G401 (cell line): ENCODE measurements at places on chromosomes 2 and 18. TPM values are rescaled to one million over a fixed set of nuclear protein-coding genes. Genes with fewer than 3 reads are reported as not detected.

DNA sequence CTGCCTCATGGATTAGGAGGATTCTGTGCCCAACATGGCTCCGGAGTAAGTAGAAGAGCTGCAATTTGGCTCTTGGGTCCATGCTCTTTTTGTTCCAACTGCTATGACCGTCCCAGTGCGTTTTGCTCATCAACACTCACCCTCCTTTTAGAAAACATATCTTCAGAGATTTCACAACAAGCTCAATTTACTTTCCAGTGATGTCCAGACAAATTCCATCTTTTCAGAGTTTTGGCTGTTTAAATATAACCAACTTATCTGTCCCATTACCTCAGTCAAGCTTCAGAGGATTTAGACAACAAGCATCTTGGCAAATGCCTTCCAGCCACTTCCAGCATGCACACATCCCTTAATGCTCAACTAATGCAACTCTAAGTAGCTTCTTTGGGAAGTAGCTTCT is 6.9 kb upstream of the SLC14A2 start:
- DNase-seq = no peak

DNA sequence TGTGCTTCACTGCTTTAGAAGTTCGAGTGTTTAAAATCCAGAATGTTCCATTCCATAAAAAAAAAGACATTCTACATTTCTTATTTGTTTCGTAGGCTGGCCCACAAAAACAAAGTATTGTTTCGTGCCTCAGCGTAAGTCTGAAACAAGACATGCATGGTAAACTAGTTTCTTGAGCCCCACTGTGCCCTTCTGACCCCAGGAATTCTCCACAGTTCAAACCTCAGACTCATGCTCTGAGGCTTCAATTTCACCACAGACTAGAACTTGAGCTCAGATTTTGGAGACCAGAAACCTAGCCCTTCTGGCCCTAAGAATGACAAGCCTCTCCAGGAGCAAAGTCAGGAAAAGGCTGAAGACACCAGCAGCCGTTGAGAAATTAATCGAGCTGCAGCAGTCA is 151.5 kb downstream of the SLC8A1 start:
- DNase-seq = no peak

- DNase-seq = no peak
Measured at GRCh38 chr18:11880586-11881304, 27.4 kb downstream of the MPPE1 start.

DNA sequence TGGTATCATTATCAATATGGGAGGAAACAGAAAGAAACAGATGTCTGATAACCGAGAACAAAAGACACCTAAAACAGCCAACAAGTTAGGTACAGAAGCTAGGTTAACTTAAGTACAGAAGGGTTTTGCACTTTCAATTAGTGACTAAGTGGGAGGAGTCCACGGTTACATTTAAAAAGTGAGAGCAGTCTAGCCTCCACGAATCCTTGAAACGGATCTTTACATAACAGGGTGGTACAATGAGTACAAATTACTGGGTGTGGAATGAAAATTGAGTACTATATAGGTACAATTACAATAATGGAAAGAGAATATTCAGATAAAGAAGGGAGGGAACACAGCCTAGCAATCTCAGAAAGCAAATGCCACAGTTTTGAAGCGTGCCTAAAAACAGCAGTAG is 76.6 kb downstream of the TLK1 start:
- no peak for DNase-seq

GRCh38 chr2:186755066-186755465 is 61.2 kb downstream of the FAM171B start:
- peak; percentile 50 for DNase-seq

HDHD2 gene
- total RNA-seq = 6.6 and 15.8 TPM in 2 replicates

RAD51AP2 gene
- total RNA-seq = not detected in 2 replicates

DNA sequence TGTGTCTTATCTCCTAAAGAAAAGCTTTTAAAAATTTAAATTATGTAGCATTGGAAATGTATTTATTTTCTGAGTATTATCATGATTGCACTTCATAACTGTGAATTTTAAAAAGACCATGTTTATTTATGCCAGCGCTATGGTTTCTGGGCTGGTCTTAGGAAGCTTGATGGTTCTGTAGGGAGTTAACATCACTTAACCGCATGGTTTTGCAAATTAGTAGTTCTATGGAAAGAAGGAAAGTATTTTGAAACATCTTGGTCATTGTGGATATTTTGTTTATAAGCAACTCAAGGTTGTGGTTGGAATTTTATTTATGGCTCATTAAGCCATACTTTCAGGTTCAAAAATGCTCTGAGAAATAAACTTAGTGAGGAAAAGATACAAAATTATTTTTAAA is 549.4 kb downstream of the STK39 start:
- no peak for DNase-seq

DNA sequence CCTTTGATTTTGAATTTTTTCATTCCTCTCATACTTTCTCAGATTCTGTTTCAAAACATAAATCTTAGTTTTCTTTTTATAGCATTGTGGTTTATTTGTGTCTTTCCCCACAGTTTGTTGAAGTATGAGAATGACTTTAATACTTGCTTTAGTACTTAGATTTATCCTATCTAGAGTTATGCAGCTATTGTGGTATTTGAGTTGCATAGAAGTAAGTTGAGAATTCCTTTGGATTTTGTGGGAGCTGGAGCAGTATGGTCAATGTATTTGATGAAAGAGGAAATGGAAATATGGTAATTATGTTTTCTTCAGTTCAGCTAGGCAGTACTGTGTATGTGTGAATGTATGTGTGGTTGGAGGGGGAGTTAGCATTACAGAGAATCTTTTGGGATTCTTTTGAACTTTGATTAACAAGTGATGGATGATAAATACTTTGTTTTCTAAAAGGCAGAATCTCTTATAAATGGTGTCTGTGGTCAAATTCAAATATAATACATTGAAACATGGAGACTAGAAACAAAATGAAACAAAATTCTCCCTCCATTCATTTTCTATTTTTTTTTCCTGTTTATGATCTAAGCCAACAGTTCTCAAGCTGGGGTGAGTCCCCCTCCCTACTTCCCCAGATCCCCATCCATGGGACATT is 3.0 kb downstream of the ACVR2A start:
- no peak for DNase-seq

STPG4 gene
- not detected in 2 replicates for total RNA-seq

DNA sequence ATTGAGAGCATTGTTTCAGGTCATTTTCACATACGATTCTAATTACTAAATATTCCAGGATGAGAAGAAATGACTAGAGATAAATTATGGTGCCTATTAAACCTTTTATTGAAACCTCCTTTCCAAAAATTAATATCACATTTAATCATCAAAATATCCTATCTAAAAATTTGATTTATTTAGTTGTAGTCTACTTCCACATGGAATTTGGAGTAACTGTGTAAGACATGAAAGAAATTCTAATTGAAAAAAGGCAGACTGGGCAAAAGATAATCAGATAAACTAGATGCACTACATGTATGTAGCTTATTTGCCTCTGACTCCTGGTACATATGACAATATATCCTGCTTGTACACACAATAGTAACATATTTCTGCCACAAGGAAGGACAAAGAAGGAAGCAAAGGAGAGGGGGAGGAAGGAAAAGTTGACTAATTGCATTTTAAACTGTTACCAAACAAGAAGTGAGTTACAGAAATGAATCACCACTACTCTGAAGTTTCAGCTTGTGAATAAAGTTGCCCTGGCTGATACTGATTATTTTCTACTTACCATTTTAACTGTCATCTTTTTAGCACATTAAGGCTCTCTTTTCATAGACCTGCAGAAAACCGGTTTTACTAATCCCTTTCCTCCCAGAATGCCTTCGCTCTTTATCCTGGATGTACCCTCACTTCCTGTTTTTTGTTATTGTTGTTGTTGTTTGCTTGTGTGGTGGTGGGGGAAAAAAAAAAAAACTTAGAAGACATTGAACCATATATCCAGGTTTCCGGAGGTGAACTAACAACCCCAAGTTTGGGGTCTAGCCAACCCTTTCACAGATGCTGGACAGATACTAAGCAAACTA is 28.4 kb downstream of the NRXN1 start:
- DNase-seq = no peak

DNA sequence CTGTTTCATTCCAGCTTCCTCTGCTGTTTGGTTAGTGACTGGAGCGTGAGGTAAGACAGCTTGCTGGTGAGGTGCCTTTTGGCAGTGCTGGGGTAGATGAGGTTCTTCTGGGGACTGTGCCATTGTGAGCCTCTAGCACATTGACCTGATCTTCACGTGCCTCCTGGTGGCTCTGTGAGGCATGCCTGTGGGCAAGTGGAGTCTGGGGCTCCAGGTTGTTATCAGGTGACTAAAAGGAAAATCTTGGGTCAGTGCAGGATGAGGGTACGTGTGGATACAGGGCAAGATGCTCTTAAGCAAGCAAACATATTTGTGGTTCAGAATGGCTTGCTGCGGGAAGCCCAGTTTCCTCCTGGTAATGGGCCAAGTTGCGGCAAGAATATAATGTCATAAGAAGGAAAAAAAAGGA is 75.4 kb downstream of the FHOD3 start:
- no peak for DNase-seq

DNA sequence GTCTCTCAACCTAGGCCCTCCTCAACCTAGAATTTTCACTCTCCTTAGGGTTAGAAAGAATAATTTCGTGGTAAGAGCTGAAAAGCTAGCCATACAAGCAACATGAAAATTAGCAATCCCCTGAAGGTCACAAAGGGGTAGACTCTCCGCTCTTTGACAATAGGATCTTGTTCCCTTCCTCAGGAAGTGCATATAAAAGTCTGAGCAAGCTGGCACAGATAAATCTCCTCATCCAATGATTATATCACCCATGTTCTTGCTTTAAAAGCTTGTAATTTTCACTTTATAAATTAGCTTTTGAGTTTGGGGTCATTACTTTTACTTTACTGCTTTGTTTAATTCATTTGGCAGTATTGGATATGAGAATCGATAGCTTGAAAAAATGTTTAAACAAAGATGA is 852.3 kb upstream of the CRIM1 start:
- no peak for DNase-seq

COL4A4 gene
- total RNA-seq = 2.3 TPM in 1 of 2 replicates, not detected in the other

RESP18 gene
- total RNA-seq = not detected in 2 replicates

DNA sequence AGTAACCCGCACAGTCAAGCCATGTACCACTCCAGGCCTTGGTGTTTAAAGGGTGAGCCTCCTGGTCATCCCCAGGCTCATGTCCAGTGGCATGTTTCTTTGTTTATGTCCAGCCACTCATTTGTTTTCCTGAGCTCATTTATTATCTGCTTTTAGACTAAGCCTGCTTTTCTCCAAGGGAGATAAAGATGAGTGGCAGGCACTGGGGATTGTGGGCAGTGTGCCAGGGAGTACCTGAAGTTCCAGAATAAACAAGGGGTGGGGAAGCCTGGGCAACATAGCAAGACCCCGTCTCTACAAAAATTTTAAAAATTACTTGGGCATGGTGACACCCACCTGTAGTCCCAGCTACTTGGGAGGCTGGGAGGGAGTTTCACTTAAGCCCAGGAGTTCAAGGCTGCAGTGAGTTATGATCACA is 1.9 kb downstream of the ANXA4 start:
- no peak for DNase-seq

ZNF892 gene
- total RNA-seq = 2.5 and 2.6 TPM in 2 replicates

GALR1 gene
- total RNA-seq = not detected in 2 replicates

GRCh38 chr2:167972746-167973145 is 274.6 kb downstream of the STK39 start:
- DNase-seq = no peak

CD207 gene
- 0.10 and 0.37 TPM in 2 replicates for total RNA-seq

- no peak for DNase-seq
Measured at GRCh38 chr2:207815254-207815653, 45.5 kb upstream of the FZD5 start.

DNA sequence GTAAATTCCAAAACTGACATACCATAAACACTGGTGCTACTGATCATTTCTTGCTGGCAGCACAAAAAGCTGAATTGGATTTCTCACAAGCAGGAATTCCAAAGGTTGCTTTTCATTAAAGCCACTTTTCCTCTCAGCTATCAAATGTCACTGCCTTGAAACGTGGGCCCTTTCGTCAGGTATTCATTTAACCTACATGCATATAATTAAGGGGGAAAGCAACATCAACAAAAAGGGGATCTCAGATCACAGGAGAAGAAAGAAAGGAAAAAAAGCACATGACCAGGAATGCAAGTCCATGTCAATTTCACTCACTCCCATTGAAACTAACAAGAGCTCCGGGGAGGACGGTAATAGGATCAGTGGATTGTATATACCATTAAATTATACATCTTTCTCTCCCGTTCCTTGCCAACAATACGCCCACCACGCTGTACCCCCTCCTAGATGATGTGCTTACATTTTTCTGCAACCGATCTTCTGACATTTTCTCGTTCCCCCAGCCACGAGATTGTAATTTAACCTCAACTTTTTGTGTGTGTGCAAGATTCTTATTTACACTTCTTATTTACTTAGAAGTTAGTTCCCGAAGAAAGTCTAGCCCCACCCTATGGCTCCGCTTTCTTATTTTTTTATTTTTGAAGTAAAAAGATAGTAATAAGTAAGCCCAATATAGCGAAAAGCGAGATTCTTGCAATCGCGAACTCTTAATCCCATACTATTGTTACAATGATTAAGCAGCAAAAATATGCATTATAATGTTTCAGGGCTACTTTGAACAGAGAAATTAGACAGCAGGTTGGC is 725 bp downstream of the FIGN start:
- DNase-seq = peak; percentile 29

DNA sequence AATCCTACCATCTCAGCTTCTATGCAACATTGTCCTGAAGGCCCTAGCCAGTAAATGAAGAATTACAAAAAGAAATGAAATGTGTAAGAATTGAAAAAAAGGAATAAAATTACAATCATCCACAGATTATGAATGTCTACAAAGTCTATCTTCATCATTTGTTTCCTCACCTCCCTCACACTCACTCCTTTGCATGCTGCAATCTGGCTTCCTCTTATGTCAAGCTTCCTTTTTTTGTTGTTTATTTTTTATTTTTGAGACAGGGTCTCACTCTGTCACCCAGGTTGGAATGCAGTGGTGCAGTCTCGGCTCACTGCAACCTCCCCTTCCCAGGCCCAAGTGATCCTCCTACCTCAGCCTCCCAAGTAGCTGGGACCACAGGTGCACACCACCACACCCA is 129.0 kb downstream of the CABYR start:
- DNase-seq = no peak

DNA sequence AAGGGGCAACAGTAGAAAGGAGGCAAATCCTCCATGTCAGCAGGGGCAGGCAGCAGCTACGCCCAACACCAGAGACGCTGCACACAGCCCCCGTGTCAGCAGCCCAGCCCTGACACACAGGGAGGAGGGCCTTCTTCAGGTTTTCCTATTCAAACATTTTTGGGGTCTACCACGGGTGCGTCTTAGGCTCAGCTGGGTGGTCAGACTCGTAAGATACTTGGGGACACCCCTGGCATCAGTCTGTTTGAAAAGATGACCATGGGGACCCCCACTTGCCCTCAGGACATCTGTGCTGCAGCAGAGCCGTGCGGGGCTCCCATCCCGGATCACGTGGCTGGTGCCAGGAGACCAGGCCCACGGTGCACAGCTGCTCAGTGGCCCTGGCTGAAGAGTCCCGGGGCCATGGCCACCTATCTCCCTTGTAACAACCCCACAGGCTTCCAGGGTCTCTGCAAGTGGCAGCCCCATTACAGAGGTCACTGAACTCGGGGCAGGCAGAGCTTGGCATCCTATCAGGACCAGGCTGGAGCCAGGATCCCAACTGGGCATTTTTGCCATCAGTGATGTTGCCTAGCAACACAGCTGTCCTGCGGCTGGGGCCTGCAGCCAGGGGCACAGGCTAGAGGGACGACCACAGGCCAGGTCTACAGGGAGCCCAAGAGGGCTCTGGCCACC is 82.5 kb downstream of the EDAR start:
- DNase-seq = no peak
